Naive thymus-derived CD4-positive, alpha-beta T cell (primary cell): ENCODE measurements at places on chromosomes 7 and 10.

- no peak for DNase-seq
These were observed 52.4 kb downstream of the IKZF1 start for GRCh38 chr7:50356945-50357268.

GRCh38 chr10:133316266-133316665, 7.6 kb downstream of the ZNF511 start:
- no peak for DNase-seq

DNA sequence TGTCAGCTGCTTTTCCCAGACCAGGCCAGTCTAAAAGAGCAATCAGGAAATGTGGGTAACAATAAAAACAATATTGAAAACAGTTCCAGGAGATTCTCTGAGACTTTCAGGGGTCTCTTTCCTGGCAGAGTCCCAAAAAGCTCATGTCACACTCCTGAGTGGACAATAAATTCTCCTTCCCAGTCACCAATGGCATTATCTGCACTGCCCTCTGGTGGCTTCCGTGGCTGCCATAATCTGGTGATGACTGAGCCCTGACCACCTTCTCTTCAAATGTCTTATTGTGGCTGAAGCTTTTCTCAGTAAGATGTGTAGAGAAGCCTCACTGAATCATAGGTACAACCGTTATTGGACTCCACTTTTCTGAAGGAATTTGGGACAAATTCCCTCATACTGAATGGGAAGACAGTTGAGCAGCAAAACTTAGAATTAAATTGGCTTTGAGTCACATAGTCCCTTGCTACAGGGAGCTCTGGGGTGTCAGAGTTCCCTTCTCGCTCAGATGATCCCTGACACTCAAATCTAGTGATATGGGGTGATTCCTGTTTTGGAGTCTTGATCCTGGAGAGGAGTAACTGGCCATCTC, 24.4 kb upstream of the ASAH2 start:
- DNase-seq, result peak; percentile 29

DNA sequence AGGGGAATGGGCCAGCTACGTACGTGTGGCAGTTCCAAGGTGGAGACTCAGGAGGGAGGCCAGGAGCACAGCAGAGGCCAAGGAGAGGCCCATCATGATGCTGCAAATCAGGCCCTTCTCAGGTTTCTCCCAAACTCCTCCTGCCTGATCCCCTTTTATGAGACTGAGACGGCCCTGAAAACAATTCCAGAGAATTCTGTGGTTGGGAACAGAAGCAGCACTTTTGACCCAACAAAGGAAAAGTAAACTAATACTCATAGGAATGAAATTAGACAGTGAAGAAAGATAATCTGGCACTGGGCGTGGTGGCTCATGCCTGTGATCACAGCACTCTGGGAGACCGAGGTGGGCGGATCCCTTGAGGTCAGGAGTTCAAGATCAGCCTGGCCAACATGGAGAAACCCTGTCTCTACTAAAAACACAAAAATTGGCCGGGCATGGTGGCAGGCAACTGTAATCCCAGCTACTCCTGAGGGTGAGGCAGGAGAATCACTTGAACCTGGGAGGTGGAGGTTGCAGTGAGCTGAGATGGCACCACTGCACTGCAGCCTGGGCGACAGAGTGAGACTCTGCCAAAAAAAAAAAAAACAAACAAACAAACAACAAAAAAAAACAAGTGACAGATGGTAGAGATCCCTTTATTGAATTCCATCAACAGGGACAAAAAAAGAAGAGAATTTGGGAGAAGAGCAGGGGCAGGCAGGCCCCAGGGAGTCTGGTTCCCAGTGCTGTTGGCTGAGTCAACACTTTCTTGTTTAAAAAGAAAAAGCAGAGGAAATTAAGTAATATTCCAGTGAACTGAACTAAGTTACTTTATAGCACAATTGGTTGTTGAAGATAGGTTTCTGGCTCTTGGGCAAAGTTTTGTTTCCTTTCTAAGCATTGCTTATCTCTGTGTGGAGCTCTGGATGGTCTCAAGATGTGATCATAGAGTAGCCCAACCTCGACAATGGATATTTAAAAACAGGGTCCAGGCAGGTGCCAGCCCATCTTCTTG, at the start of gene CCL26:
Gene CCL26 (minus strand): TSS at position 131 of the 997 bp plus-strand sequence. CDS start 35 bp downstream, at position 96.
- no peak for DNase-seq

DNA sequence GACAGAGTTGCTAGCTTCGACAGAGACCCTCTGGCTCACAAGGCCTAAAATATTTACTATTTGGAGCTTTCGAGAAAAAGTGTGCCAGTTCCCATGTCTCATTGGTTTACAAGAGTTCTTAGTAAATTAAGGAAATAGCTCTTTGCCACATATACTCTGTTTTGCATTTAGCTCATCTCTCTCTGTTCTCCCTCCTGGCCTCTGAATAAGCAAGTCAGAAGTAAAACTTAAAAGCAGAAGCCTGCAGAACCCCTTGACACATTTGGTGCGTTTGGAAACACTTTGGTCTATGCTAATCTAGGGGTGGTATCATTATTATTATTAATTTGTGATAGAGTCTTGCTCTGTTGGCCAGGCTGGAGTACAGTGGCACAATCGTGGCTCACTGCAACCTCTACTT, 6.4 kb downstream of the CARD11 start:
- DNase-seq, result no peak

GRCh38 chr10:59708816-59709394, 745 bp downstream of the SLC16A9 start:
- DNase-seq, result no peak

DNA sequence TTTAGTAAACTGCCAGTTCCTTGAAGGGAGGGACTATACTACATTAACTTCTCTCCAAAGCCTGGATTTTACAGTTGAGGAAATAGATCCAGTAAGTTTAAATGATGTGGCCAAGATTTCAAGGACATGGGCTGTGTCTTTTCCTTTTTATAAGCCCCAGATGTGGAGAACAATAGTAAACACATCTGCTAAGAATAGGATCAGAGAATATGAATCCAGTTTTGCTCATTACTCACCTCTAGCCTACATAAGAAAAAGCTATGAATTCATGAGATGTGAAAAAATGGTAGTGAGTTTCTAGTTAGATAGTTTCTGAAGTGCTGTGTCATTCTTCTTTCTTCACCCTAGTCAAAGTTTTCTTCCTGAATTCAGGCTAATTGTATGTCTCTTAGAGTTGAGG, 38.6 kb downstream of the MAGI2 start:
- DNase-seq, result no peak

DNA sequence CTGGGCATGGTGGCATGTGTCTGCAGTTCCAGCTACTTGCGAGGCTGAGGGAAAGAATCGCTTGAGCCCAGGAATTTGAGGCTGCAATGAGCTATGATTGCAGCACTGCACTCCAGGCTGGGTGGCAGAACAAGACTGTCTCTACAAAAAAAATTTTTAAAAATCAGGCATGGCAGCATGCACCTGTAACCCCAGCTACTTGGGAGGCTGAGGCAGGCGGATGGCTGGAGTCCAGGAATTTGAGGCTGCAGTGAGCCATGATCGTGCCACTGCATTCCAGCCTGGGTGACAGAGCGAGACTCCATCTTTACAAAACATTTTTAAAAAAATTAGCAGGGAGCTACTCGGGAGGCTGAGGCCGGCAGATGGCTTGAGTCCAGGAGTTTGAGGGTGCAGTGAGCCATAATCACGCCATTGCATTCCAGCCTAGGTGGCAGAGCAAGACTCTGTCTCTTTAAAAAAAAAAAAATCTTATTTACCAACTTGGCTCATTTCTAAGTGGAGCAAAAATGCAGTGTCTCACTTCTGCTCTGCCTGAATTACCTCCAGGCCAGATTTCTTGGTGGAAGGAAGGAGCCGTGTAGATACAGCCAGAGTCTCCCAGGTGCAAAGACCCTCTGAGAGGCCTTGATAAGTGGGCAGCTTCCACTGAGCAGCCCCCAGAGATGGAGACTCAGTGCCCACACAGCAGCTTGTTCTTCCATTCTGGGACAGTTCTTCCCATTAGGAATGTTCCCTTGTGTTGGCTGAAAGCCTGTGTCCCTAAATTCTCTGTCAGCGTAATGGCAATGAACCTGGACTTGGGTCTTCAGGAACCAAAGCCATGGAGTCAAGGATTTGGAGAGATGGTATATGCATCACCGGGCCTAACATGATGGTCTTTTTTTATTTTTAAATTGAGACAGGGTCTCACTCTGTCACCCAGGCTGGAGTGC, 30.0 kb downstream of the GTF2IRD1 start:
- no peak for DNase-seq

- DNase-seq, result no peak
These were observed 156.0 kb upstream of the NFE2L3 start for GRCh38 chr7:25996006-25996408.

DNA sequence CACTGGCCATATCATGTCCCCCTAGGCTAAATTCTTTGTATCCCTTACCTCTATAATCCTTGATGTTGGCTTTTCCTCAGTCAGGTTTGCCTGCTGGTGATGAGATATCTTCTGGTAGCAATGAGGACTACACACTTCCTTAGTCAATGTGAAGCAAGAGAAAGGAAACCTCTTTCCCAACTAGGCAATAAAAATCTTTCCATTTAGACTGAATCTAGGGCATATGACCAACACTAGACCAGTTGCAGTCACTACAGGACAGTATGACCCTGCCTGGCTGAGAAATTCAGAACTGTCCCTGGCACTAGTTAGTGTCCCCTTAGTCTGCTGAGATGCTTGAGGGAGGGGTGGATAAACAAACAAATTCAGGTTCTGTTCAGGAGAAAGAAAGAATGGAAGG, 142.6 kb downstream of the RNLS start:
- no peak for DNase-seq

DNA sequence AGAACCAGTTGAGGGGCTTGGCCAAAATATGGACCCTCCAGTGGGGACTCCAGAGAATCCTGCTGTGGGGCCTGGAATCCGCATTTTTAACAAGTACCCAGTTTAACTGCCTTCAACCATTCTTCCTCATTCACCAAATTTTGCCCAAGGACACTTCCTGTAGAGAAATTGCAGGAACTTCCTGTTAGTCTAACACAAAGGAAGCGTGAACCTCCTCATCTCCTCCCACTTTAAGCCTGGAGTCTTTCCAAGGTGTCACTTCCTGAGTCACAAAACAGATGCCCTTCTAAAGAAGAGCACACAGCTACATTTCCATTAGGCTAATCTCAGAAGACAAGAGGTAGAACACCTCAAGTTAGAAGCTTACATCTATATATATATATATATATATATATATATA, 188.4 kb downstream of the PPP1R17 start:
- no peak for DNase-seq

DNA sequence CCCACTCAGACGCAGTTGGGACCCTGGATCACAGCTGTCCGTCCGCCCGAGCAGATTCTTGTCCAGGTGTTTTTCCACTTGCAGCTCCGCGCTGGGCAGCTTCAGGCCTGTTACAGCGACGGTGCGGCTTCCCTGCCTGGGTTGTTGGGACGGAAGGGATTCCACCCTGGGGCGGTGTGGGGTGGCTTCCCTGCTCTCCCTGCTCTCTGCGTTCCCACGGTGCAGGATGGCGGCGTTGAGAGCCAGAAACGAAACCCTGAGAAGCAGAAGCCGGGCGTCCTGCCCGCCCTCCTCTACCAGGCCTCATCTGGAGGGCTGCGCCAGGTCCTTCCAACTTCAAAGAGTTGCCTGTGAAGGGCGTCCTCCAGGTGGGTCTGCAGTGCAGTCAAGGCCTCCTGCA, 194.4 kb downstream of the ADARB2 start:
- DNase-seq, result no peak

- no peak for DNase-seq
These were observed 240.1 kb downstream of the ELFN1 start for GRCh38 chr7:1910081-1910685.

DNA sequence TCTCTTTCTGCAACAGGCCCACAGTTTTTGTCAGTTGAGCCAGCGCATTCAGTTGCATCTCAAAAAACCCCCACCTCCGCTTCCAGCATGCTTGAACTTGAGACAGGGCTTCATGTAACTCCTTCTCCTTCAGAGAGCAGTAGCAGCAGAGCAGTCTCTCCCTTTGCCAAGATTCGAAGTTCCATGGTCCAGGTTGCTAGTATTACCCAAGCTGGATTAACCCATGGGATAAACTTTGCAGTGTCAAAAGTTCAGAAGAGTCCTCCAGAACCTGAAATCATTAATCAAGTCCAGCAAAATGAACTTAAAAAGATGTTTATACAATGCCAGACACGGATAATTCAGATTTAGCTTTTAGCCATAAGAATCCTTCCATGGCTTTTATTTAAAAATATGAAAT, 45.2 kb downstream of the MCMBP start:
- no peak for DNase-seq

DNA sequence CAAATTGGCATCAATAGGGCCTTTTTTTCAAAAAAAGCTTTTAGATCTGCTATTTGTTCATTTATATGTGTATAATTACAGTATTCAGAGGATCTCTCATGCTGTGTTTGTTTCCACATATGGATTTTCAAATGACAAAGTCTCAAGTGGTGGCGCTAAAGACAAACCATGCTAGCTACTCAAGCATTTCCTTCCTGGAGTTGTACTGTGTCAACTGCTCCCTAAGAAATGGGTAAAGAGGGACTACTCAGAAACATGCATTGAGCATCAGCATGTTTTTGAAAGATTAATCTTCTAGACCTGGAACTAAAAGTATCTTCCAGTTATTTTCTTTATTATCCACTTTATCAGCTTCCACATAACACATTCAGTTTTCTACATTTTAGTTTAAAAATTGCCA, 12.7 kb downstream of the CNTNAP2 start:
- no peak for DNase-seq

GRCh38 chr7:99729486-99730237, 5.3 kb downstream of the CYP3A7 start:
- no peak for DNase-seq

GRCh38 chr7:155981703-155982102, 169.4 kb upstream of the SHH start:
- DNase-seq, result no peak

GRCh38 chr7:100430493-100431285, 1.1 kb downstream of the MEPCE start:
- DNase-seq, result peak; percentile 25

- DNase-seq, result no peak
These were observed 40.9 kb downstream of the NUDCD3 start for GRCh38 chr7:44449584-44449928.

- peak; percentile 15 for DNase-seq
These were observed 156.8 kb downstream of the FRMD4A start for GRCh38 chr10:14173706-14174594.

DNA sequence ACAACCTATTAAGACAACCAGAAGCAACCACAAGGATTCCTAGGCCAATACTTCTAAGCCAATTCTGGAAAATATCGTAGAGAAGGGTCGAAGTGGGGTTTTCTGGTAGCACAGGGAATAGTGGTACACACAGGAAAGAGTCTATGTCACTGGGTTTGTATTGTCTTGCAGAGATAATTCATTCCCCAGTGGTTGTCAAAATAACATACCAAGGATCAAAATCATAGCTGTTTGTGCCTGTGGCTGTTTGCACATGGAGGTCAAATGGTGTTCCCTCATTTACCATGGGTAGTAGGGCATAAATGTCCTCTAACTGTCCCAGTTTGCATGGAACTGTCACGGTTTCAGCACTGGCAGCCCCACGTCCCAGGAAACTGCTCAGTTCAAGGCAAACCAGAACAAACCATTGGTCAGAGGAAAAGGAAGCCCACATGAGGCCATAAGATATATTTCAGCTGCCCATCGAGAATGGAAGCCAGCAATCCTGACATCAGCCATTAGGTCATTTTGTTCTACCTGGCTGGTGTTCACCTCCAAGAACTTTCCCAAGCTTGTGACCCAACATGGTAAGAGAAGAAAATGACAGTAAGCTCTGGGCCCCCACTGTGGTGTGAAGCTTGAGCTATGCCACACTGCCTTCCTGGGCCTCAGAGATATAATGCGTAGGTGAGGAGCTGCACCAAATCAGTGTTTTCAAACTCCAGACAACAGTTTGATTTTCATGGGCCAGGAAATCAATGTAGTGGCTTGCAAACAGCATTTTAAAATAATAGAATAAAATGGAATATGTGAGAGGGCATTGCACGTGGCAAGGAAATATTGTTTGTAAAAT, 53.9 kb upstream of the NFE2L3 start:
- DNase-seq, result no peak

GRCh38 chr10:50310560-50311174, 59.4 kb upstream of the ASAH2 start:
- DNase-seq, result no peak
